Activated CD8-positive, alpha-beta memory T cell treated with anti-CD3 and anti-CD28 coated beads, Interleukin-2, amount 50 U/mL, for 4 hours (primary cell): ENCODE measurements at places on chromosomes 1 and 21.

DNA sequence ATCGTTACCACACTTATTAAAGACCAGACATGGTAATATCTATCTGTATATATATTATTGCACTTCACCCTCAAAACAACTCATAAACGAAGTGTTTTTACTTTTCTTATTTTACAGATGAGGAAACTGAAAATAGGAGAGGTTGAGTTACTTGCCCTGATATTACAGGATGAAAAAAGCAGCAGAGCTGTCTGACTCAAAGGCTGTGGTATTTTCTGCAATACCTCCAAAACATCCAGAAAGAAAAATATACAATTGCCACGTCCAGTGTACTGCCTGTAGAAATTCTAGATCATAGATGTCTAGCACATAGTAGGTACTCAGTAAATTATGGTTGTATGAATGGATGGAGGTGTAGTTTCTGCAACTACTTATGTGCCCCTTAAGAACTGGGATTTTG, 5.2 kb upstream of the TARBP1 start:
- DNase-seq = no peak

- DNase-seq = no peak
These were observed 118.2 kb downstream of the LEPR start for GRCh38 chr1:65538664-65539063.

DNA sequence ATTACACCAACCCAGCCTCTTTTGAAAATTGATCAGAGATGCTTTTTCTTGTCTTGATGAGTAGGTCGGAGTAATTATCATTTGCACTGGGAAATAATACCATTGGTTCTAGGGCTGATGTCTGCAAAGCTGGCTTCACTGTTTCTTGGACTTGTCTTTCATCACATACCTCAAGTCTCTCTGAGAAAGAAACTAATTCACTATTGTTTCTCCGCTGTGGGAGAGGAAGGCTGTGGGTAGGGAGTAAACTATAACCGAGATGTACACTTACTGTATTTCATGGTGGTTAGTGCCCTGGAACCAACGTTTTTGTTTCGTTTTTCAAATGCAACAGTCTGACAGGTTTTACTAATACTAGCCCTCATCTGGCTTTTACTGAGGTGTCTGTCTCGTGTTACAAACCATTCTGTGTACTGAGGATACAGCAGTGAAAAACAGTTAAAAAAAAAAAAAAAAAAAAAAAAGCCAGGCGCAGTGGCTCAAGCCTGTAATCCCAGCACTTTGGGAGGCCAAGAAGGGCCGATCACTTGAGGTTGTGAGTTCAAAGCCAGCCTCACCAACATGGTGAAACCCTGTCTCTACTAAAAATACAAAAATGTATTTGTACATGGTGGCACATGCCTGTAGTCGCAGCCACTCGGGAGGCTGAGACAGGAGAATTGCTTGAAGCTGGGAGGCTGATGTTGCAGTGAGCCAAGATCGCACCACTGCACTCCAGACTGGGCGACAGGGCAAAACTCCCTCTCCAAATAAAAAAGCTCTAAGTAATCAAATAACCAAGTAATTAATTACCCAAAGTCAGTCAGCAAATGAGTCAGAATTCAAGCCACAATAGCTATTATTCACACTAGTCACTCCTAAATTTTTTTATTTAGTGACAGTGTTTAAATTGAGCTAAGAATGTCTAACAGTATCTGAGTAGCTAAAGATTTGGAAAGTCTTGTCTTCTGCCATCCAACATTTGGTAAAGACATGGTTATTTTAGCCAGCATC, 23.3 kb downstream of the TOMM20 start:
- DNase-seq = no peak

DNA sequence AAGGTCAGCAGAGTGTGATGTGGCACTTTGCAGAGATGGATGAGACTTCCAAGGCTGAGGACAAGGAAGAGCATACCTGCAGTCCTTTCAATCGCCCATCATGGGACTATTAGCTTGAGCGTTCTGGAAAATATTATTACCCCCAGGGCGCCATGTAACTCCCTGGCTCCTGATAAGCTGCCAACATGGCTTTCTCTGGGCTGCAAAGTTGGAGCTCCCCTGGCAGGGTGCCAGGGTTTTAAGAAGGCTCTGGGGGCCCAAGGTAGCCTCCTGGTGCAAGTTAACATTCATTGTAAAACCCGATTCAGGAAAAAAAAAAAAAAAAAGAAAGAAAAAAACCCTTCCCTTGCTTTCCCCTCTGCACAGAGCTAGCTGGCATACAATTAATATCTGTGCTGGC, 196.7 kb downstream of the PBX1 start:
- no peak for DNase-seq

- DNase-seq = no peak
These were observed 137.7 kb downstream of the SETD4 start for GRCh38 chr21:35922618-35923017.

GRCh38 chr1:181655756-181656155, 172.4 kb downstream of the CACNA1E start:
- DNase-seq = no peak

- DNase-seq = no peak
These were observed 19.8 kb upstream of the COX20 start for GRCh38 chr1:244815600-244816099.

GRCh38 chr1:6108937-6109614, 63.4 kb downstream of the KCNAB2 start:
- no peak for DNase-seq
